Osteocyte (in vitro differentiated cells): ENCODE measurements at places on chromosomes 16 and 17.

- no peak overlapping the region for H3K4me3 ChIP-seq
- H3K36me3 ChIP-seq, result no peaks in the 10 kb centered on the region
- H3K4me1 ChIP-seq, result peaks cover 27% of the 10 kb centered on the region
- DNase-seq, result no peak
- no peak overlapping the region for H3K27ac ChIP-seq
These were observed 46.6 kb upstream of the WSB1 start for GRCh38 chr17:27247071-27247957.

DNA sequence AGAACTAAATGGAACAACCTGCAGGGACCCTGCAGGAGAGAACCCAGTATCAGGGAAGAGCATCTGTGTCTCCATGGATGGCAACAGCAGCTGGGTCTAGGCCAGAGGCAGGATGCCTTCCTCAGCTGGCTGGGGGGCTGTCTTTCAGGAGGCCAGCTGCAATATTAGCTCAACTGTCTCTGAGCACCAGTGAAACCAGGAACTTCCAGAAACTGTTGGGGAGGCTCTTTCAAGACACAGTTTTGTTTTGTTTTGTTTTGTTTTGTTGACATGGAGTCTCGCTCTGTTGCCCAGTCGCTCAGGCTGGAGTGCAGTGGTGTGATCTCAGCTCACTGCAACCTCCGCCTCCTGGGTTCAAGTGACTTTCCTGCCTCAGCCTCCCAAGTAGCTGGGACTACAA, 7.6 kb downstream of the GPR142 start:
- H3K4me1 ChIP-seq, result peaks cover 4% of the 10 kb centered on the region
- H3K36me3 ChIP-seq, result no peaks in the 10 kb centered on the region
- H3K27me3 ChIP-seq, result peaks cover 19% of the 10 kb centered on the region
- H3K4me3 ChIP-seq, result no peak overlapping the region
- no peak for DNase-seq

DNA sequence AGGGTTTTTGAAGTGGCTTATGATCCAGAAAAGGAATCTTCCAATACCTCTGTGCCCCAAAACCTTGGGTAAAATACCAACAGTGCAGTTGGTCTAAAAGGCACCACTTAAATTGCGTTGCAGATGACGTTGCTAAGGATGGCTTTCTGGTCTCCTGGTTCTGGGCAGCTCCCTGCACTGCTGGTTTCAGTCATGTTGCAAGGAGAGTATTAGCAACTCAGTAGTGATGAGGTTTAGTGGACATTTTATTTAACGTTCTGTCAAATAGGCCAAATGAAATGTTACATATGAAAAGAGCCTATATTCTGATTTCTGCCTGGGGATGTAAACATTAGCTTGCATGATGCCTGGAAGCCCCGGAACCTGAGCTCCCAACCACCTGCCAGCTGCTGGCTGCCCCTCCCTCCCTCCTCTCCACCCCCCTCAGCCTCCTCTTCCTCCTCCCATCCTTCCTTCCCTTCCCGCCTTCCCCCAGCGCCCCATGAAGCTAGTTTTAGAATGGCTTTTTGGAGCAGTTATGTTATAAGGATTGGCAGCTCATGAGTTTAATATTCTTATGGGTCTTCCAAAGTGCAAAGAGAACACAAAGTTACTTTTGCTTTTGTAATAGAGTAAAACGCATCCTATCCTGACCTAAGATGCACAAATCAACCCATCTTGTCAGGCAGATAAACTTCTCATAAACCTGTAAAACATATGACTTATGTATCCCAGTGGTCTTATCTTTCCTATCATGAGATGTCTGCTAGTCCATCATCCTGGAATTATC, 20.7 kb downstream of the CD7 start:
- DNase-seq, result no peak
- no peaks in the 10 kb centered on the region for H3K36me3 ChIP-seq
- peak overlapping the region; percentile 83 for H3K27ac ChIP-seq
- peaks cover 4% of the 10 kb centered on the region for H3K27me3 ChIP-seq
- H3K4me1 ChIP-seq, result peaks cover 49% of the 10 kb centered on the region

GRCh38 chr17:64781014-64781756, 119.1 kb upstream of the SMURF2 start:
- H3K4me1 ChIP-seq, result peaks cover 34% of the 10 kb centered on the region
- H3K27me3 ChIP-seq, result peaks cover 8% of the 10 kb centered on the region

- no peaks in the 10 kb centered on the region for H3K4me1 ChIP-seq
- H3K36me3 ChIP-seq, result no peaks in the 10 kb centered on the region
- no peak overlapping the region for H3K4me3 ChIP-seq
These were observed 184.3 kb upstream of the CACNG3 start for GRCh38 chr16:24071666-24072360.

GRCh38 chr17:66667090-66667489, 167.8 kb upstream of the CACNG5 start:
- peaks cover 2% of the 10 kb centered on the region for H3K4me1 ChIP-seq
- no peak overlapping the region for H3K4me3 ChIP-seq
- peaks cover 7% of the 10 kb centered on the region for H3K36me3 ChIP-seq
- no peak for DNase-seq
- no peak overlapping the region for H3K27ac ChIP-seq

GRCh38 chr17:2564877-2565276, 28.6 kb upstream of the PAFAH1B1 start:
- no peak overlapping the region for H3K27ac ChIP-seq
- DNase-seq, result no peak
- no peak overlapping the region for H3K4me3 ChIP-seq
- no peaks in the 10 kb centered on the region for H3K36me3 ChIP-seq
- H3K4me1 ChIP-seq, result no peaks in the 10 kb centered on the region

GRCh38 chr17:45768000-45768399, 16.1 kb upstream of the CRHR1 start:
- H3K27ac ChIP-seq, result no peak overlapping the region
- no peak for DNase-seq
- no peak overlapping the region for H3K4me3 ChIP-seq

- H3K36me3 ChIP-seq, result peaks cover 4% of the 10 kb centered on the region
- no peak for DNase-seq
- H3K27me3 ChIP-seq, result no peaks in the 10 kb centered on the region
- H3K4me1 ChIP-seq, result peaks cover 27% of the 10 kb centered on the region
- H3K4me3 ChIP-seq, result no peak overlapping the region
- peak overlapping the region; percentile 80 for H3K27ac ChIP-seq
These were observed 9.0 kb downstream of the ZDHHC1 start for GRCh38 chr16:67407176-67407787.

DNA sequence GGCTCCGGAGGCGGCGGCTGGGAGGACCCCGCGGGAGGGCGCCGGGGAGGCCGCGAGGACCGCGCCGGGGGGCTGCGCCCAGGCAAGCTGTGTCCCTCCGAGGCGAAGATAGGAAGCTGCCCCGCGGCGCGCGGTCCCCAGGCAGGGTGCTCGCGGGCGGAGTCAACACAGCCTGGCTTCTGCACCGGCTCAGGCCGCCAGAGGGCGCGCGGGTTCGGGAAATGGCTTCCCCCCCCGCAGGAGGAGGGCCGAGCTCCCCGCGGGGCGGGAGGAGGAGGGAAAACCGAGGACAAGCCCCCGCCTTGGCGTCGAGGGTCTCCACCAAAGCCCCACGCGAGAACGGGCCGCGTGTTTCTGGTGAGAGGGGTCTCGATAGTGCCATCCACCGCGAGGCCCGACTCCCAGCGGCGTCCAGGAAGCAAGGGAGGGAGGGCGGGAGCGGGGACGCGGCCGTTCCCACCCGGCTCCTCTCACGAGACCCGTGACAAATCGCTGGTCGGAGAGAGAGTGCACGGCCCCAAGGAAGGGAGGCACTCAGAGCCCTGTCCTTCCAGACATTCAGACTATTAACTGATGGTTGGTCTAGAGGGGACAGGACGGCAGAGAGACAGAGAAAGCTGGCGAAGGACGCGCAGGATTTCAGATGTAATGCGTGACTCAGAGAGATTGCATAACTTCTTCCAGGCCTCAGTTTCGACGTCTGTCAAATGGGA, 64.4 kb upstream of the DNAJA2 start:
- DNase-seq, result peak; percentile 96
- H3K27me3 ChIP-seq, result peaks cover 2% of the 10 kb centered on the region
- peak overlapping the region; percentile 24 for H3K27ac ChIP-seq
- peaks cover 5% of the 10 kb centered on the region for H3K4me1 ChIP-seq
- peak overlapping the region; percentile 74 for H3K4me3 ChIP-seq

DNA sequence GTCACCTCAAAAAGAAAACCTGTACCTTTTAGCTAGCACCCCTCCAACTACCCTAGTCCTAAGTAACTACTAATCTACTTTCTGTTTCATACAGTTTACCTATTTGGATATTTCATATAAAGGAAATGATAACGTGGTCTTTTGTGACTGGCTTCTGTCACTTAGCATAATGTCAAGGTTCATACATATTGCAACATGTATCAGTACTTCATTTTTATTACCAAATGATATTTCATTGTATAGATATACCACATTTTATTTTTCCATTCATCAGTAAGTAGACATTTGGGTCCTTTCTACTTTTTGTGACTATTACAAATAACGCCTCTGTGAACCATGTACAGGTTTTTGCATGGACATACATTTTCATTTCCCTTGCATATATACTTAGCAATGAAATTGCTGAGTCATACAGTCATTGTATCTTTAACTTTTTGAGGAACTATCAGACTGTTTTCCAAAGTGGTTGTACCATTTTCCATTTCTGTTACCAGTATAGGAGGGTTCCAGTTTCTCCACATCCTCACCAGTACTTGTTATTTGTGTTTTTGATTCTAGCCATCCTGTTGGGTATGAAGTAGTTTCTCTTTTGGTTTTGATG, 23.7 kb downstream of the MOSMO start:
- no peaks in the 10 kb centered on the region for H3K27me3 ChIP-seq
- H3K36me3 ChIP-seq, result peaks cover 11% of the 10 kb centered on the region
- peaks cover 21% of the 10 kb centered on the region for H3K4me1 ChIP-seq
- no peak overlapping the region for H3K27ac ChIP-seq
- no peak overlapping the region for H3K4me3 ChIP-seq

- H3K36me3 ChIP-seq, result peaks cover 4% of the 10 kb centered on the region
- no peak for DNase-seq
- H3K27ac ChIP-seq, result no peak overlapping the region
- H3K4me3 ChIP-seq, result no peak overlapping the region
- H3K27me3 ChIP-seq, result no peaks in the 10 kb centered on the region
These were observed 223.9 kb downstream of the TANC2 start for GRCh38 chr17:63189930-63190329.

- H3K4me3 ChIP-seq, result no peak overlapping the region
- peaks cover 21% of the 10 kb centered on the region for H3K4me1 ChIP-seq
- H3K36me3 ChIP-seq, result no peaks in the 10 kb centered on the region
- no peak overlapping the region for H3K27ac ChIP-seq
- no peak for DNase-seq
These were observed 18.9 kb downstream of the ADGRG1 start for GRCh38 chr16:57647136-57647875.

GRCh38 chr17:28112181-28112580, 69.7 kb downstream of the NLK start:
- peak overlapping the region; percentile 89 for H3K27ac ChIP-seq
- no peaks in the 10 kb centered on the region for H3K27me3 ChIP-seq
- no peak for DNase-seq
- H3K4me3 ChIP-seq, result no peak overlapping the region
- H3K4me1 ChIP-seq, result peaks cover 29% of the 10 kb centered on the region
- H3K36me3 ChIP-seq, result peaks cover 5% of the 10 kb centered on the region

DNA sequence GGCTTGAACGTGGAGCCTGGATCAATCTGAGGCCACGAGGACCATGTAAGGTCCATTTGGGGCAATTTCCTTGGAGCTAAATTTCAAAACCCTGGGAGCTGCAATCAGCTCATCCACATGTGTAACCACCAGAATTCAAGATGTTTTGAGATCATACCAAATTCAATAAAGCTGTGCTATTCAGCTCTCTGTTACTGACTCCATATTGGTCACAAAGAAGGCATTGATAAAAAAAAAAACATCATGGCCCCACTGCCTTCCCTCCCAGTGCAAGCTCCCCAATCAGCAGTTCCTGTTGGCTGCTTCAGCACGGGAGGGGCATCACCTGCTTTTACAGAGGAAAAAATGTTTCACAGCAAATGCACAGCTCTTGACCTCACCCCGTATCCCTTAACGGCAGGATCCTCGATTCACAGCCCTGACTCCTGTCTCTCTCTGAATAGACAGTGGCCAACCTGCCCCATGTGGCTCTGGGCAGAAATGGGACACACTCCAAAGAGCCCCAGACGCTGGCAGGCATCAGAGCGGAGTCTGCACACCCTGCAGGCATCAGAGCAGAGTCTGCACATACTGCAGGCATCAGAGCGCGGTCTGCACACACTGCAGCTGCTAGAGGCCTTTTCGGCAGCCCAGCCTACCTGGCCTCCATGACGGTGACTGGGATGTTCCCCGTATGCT, 37.1 kb downstream of the FANCA start:
- no peak for DNase-seq
- H3K27me3 ChIP-seq, result no peaks in the 10 kb centered on the region
- peaks cover 15% of the 10 kb centered on the region for H3K36me3 ChIP-seq
- H3K27ac ChIP-seq, result no peak overlapping the region

- H3K27me3 ChIP-seq, result peaks cover 2% of the 10 kb centered on the region
- H3K36me3 ChIP-seq, result no peaks in the 10 kb centered on the region
- no peak overlapping the region for H3K27ac ChIP-seq
- no peak overlapping the region for H3K4me3 ChIP-seq
These were observed 44.5 kb upstream of the MEOX1 start for GRCh38 chr17:43706235-43706634.

GRCh38 chr16:19458722-19459379, 41.2 kb downstream of the TMC5 start:
- H3K27ac ChIP-seq, result no peak overlapping the region
- no peaks in the 10 kb centered on the region for H3K27me3 ChIP-seq
- no peaks in the 10 kb centered on the region for H3K36me3 ChIP-seq
- H3K4me1 ChIP-seq, result no peaks in the 10 kb centered on the region

DNA sequence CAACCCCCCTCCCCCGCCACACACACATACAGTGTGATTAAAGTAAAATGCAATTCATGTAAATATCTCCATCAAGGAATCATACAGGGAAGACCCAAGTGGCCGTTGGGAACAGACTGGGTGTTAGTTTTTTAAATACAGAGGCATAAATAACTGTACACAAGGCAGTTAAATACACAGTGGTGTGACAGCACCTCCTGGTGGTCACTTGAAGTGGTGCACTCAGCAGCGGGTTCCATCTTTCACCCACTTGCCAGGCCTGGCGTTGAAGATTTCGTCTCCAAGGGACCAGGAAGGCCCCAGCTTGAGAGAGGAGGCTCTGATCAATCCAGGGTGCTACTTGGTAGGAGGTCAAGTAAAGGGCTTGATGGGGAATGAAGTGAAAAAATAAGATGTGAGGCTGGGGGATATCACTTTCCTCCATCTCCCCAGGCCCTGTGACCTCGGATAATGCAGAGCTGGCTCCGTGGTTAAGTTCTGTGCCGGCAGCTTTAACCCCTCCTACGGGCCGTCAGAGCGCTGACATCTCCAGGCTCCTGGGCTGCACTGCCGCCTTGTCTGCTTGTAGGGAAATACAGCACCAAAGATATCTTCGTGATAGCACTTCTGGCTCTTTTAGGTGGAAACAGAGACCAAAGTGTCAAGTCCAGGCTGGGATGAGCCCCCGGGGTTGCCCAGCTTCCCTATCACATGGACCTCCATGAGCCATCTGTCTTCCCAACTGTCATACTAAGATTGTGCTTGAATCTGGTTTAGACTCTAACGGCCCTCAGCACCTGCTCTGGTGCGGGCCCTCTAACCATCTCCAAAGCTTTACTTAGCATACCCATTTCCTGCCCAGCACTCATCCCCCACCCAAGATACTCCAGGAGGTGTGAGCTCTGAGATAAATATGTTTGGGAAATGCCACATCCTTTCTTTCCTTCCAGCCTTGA, 20.7 kb downstream of the LGALS9 start:
- peaks cover 8% of the 10 kb centered on the region for H3K27me3 ChIP-seq
- no peak for DNase-seq
- H3K4me1 ChIP-seq, result peaks cover 3% of the 10 kb centered on the region
